ENCODE measurements at places on chromosomes 2 and 18. TPM values are rescaled to one million over a fixed set of nuclear protein-coding genes. Genes with fewer than 3 reads are reported as not detected.

The IL36A gene
- not detected for total RNA-seq

- DNase-seq = no peak
These were observed 213.8 kb downstream of the BCL2 start for GRCh38 chr18:63105636-63106316.

- no peak for DNase-seq
These were observed 251.9 kb upstream of the ZNF804A start for GRCh38 chr2:184346338-184346862.

DNA sequence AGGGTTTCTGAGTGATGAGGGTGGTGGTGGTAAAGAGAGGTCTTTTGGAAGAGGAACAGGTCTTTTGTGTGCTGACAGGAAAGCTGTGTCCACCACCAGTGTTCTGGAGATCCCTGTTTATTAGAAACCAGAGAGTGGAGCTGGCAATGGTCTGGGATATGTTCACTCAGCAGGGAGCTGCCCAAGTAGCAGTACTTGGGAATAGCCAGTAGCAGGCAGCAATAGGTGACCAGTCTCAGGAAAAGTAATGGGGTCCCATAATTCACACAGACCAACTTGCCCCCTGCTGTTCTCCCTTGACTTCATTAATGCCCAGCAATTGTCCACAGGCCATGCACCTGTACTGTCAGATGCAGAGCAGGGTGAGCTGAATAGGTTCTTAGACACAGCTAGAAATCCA is 1.8 kb downstream of the TSPYL6 start:
- DNase-seq = no peak

DNA sequence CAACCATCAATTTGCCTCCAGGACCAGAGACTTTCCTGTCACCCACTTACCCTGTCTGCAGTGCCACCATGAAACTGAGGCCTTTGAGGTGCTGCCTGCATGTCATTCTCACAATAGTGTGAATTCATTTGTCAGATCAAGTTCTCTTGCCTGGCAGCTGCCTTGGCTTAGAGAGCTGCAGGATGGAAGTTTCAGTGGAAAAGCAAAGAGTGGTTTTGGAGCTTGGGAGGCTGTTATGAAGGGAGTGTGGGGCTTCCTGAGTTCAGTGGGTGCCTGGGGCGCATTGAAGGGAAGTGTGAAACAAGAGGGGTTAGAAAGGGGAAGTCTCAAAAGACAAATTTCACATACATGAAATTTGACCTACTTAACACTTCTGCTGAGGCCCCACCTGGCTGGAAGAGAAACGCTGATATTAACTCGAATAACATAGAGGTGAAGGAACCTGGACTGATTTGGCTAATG is 7.9 kb upstream of the LBH start:
- no peak for DNase-seq

Data from left ventricle myocardium superior (tissue), 1 donor.